Dermis microvascular lymphatic vessel endothelial cell (primary cell): ENCODE measurements at places on chromosomes 1 and 21. TPM values are rescaled to one million over a fixed set of nuclear protein-coding genes. Genes with fewer than 3 reads are reported as not detected.
A peak's percentile ranks its signal among the peaks of the same experiment; 100 is the strongest.

Gene SLC37A1
- 10.7 and 11.5 TPM in 2 replicates for total RNA-seq

- no peak for DNase-seq
These were observed 15.9 kb downstream of the GNAI3 start for GRCh38 chr1:109564194-109564878.

DNA sequence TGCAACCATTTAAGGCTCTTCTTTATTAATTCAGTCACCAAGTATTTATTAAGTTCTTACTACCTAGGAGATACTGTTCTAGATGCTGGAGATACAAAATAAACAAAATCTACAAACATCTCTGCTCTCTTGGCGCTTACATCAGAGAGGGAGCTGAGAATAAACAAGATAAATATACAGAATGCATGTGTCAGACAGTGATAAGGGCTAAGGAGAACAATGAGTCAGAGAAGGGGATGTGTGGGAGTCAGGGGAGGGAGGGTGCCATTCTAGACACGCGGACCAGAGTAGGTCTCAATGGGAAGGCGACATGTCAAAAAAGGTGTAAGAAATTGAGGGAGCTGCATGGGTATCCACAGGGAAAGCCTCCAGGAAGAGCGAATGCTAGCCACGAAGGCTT is 393.2 kb downstream of the RWDD3 start:
- no peak for DNase-seq

DNA sequence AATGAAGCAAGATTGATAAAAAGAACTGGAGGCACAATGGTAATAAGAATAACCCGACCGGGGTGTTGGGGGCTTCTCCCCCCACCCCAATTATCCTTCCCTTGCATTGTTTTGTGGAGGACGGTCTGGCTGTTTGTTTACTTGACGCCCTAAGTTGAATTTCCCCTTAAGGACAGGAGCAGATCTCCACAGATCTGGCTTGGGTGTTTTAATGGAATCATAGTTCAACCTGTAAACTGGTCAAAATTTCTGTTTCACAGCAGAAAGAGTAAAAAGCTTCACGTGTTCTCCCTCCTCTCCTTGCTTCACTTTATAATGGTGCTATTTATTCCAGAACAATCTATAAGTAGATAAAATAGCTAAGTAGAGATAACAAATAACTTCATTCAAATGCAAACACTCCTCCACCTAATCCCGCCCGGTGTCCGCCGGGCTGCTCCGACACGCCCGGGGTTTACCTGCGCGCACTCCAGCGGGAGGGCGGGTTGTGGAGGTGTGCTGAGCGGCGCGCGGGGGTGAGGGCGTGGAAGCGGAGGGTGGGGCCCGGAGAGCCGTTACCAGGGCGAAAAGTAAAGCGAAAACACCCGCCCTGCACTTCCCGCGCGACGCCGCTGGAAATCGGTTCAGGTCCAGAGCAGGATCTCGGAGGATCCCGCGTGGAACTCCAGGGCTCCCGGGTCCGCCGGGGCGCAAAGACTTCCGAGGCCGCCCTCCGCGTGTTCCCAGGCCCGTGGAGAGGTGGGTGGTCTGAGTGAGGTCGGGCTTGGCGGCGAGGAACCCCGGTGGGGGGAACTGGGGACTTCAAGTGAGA is 2.0 kb upstream of the ATF3 start:
- DNase-seq: no peak

Gene GPR61
- total RNA-seq: 0.13 TPM in 1 of 2 replicates, not detected in the other

Gene NOS1AP
- total RNA-seq: 0.13 TPM in 2 replicates

Gene SYT6
- total RNA-seq: not detected in 2 replicates

DNA sequence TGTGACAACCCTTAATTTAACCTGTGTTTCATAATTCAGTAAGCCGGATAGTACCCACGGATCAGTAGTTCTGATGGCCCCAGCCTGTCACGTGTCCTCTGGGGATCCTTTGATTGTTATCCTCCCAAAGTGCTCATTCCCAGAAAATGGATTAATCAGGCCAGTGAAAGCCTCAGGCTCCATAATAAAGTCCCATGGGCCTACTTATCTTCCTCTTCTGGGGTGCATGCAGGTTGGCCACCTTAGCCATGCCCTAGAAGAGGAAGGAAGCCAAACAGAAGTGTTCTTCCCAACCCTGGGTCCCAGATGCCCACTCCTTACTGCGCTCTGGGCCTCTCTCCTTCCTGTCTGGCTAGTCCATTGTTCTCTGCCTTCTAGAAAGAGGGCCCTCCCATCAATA is 146.1 kb downstream of the EDEM3 start:
- no peak for DNase-seq

DNA sequence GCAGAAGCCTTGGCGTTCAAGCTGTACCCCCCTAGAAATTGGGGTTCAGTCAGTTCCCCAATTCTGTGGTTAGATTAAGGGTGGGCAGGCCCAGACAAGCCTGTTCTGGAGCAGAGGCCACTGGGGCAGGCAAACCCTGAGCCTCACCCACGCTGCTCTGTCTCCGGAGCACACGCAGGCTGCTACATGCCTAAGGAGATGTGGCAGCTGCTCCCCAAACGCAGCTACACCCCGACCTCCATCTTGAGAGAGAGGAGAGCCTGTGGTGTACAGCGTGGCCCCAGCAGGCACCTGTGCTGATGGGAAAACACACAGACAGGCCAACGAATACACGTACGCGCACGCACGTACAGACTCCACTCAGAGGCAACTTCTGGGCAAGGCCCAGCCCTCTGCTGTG is 33.9 kb upstream of the GRHL3 start:
- no peak for DNase-seq

GRCh38 chr1:150192012-150192411 is 42.3 kb downstream of the PLEKHO1 start:
- DNase-seq: no peak

DNA sequence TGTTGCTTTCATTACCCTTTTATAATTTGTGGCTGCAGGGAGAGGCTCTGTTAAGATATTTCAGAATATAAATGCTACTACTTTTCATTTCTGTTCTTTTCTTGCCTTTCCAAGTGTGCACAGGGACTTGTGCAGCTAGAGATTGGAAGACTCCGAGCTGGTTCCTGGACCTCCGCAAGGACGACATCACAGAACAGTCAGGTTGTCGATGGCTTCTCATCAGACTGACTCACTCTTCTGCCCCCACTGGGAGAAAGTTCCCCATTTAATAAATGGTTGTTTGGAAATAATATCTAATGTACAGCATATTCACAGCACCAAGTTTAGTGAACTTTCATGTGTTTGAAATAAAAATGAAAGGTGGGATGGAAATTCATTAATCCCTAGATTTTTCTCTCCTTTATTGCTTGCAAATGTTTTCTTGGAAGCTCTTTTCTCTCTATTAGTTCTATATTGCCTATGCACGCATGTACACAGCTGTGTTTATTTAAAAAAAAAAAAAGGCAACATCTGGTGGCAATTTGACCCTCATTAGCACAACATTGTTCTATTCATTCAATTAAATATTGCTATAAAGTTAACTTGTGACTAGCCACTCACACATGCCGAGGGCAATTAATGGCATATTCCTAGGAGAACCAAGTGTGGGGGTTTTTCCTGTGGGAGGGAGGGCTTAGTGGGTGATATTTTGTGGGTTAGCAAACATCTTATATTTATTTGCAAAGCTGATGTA is 77.5 kb upstream of the L1TD1 start:
- no peak for DNase-seq

- DNase-seq: no peak
These were observed 47.4 kb upstream of the ACTRT2 start for GRCh38 chr1:2973601-2974593.

Gene AMY2B
- 0.90 and 1.9 TPM in 2 replicates for total RNA-seq

DNA sequence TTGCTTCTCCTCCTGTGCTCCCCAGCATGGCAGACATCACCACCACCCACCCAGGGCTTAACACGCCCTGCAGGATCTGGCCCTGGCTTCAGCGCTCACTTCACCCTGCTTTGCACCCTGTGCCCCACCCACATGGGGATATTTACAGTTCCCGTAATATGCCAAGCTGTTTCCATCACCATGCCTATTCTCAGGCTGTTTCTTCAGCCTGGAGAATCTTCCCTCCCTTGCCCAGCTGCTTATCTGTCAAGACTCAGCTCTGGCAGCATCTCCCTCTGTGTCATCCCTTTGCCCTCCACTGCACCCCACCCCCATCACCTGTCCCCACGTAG is 3.6 kb upstream of the AHCYL1 start:
- DNase-seq: no peak

GRCh38 chr1:214316593-214316992 is 35.6 kb downstream of the SMYD2 start:
- peak; percentile 87 for DNase-seq

- no peak for DNase-seq
These were observed 1.3 kb downstream of the SMG5 start for GRCh38 chr1:156281281-156281680.

- DNase-seq: peak; percentile 18
These were observed 49.9 kb upstream of the CYP2J2 start for GRCh38 chr1:59976194-59977074.

Gene GUCA2A
- not detected in 2 replicates for total RNA-seq

GRCh38 chr1:224201383-224201782 is 18.3 kb downstream of the DEGS1 start:
- DNase-seq: no peak

Gene PPIAL4G
- total RNA-seq: not detected in 2 replicates

DNA sequence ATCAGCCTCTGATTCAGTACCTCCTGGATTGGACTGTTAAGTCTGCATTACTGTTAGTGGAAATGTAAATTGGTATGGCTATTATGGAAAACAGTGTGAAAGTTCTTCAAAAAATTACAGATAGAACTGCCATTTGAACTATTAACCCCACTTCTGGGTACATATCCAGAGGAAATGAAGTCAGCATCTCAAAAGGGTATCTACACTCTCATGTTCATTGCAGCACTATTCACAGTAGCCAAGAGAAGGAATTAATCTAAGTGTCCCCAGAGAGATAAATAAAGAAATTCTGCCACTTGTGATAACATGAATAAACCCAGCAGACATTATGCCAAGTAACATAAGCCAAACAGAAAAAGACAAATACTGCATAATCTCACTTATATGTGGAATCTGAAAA is 676.0 kb downstream of the PLA2G4A start:
- DNase-seq: no peak

Gene TMEM39B
- 9.6 and 12.9 TPM in 2 replicates for total RNA-seq

Gene TMEM125
- total RNA-seq: not detected in 2 replicates

DNA sequence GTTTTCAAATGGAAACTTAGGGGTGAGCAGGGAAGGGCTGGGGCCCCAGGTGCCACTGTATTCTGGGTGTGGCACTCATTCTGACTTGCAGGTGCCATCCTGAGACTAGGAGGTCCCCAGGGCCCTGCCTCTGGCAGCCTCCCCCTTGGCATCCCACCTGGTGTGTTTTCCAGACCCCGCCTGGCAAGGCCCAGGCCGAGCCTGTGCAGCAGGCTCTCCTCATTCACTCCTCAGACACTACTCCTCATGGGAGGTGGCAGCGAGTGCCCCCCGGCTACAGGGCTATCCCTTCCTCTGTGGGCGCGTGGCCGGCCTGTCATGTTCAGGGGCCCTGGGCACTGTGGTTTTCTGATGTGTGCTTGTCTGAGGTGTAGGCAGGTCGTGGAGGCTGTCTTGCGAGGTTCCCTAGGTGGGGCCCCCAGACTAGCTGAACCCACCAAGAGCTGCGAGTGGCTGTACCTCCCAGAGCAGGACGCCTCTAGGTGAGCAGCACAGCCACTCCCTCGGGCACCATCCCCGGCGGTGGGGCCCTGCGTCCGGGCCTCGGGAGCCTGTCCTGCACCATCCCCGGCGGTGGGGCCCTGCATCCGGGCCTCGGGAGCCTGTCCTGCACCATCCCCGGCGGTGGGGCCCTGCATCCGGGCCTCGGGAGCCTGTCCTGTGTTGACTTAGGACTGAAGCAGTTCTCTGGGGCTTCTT is 13.2 kb downstream of the SLX9 start:
- no peak for DNase-seq

Gene ASTN1
- total RNA-seq: not detected in 2 replicates

- no peak for DNase-seq
These were observed 274.5 kb downstream of the SIPA1L2 start for GRCh38 chr1:232355162-232356006.

Gene CHIT1
- not detected in 2 replicates for total RNA-seq
